ENCODE measurements at places on chromosomes 12 and 14.

DNA sequence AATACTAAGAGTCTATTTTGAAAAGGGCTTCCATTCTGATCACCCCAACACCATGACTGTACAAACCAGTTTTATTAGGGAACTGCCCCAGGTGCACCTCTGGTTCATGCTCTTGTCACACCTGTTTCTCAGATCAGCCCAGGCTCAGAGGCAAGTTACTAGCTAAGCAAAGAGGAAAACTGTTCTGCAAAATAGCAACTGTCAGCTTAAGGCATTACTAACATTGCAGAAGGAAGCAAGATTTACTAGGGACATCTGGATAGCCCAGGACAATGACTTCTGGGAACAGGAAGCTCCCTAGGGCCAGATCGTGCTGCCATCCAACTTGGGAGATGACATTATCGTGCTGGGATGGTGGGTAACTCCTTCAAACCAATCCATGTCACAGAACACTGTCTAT, 30.1 kb downstream of the ANAPC7 start:
- no peak for DNase-seq

- no peak for DNase-seq
Measured at GRCh38 chr14:21184254-21184653, 28.4 kb upstream of the OR5AU1 start.

GRCh38 chr14:93430315-93431035, at the start of gene UNC79:
UNC79 (plus strand) TSS chr14:93430939; CDS start chr14:93431030, 91 bp downstream.
- DNase-seq, result no peak

DNA sequence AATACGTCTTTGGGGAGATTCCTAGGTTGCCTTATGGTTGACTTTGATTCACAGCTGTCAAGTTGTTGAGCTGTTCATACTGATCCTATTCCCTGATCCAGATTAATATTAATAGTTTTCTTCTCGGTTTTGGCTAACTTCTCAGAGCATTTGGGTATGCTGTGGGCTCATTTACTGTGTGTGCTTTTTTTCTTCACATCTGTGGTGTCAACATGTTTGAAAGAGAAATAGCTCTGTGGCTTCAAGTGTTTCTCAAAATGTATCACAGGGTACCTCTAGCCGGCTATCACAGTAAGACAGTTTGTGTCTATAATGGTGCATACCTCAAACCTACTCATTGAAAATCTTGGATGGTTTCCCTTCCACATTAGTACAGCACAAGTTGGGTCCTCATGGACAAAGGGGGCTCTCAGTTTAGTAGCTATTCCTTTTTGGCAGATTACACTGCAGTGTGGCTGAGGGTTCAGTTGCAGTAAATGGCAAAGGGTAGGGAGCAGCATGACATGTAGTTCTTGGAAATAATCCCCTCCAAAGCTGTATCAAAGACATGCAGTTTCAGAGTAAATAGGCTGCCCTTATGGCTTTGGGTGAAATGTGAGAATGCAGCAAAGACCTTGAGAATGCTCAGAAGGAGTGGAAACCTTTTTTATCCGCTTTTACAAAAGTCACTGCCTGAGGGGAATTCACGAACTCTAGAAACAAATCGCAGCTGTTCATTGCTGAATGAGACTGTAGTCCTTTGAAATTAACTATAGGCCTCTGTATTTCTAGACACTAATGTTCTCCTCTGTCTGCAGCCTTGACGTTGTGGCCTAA, 102.4 kb upstream of the ATF1 start:
- DNase-seq, result no peak

DNA sequence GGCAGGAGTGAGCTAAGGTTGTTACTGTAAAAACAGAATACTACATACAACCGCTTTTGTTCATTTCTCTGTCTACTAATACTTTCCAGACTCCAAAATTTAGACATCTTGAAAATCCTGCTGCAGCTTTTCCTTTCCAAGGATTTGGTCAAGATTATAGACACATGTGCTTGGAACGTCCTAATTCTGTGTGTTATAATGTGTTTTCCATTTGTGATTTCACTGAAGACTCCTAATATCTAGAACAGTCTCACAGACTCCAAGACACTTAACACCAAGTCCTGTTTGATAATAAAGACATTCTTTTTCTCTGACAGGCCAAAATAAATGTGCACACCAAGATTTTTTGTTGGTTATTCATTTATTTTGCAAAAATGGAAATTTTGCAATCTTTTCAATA, 41.8 kb upstream of the TMTC2 start:
- no peak for DNase-seq

DNA sequence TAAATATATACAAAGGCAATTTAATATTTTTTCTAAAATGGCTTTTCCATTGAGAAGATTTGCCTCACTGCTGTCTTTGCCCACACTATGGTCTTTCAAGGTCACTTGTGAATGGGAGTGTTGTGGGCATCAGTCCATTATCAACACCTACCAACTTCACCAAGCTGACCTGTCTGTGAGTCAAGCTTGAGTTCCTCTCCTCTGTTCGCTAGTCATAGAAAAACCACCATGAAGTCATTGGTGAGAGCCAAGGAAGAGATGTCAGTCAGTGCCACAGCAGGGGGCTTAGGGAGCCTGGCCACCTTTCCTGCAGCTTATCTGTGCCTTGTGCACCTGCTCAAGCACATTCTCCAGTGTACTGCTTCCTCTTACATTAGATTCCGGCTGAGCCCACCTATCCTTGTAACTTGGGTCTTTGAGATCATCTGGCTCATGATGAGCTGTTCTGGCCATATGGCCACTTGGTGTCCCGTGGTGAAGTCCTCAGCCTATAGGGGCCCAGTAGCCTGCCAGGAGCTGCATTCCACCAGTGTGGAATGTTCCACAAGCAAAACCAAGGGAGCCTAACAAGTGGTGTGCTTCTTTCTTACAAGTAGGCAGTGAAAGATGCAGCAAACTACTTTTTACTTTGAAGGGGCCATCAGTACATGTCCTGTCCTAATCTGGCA, 80.8 kb upstream of the C12orf71 start:
- no peak for DNase-seq

DNA sequence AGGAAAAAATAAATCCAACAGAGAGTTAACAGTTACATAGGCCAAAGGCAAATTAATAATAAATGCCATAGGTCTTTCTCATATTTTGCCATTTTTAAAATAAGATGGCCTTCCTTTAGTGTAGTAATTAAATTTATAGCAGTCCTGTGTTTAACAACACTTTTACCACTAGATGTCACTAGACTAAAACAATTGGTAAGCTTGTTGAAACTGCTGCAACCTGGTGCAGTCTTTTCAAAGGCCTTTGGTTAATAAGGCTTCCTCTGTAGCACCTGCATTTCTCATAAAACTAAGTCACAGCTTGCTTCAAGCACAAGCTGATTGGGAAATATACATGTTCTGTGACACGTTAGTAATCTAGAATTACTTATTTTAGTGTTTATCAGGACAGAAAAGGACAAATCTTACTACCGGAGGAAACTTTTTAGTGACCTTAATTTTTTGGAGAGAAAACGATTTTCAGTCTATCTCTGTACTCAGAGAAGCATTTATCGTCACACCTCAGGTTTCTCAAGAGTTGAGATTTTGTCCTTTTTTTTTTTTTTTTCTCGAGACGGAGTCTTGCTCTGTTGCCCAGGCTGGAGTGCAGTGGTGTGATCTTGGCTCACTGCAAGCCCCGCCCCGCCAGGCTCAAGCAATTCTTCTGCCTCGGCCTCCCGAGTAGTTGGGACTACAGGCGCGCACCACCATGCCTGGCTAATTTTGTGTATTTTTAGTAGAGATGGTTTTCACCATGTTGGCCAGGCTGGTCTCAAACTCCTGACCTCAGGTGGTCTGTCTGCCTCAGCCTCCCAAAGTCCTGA, 20.0 kb downstream of the BORCS5 start:
- peak; percentile 42 for DNase-seq

GRCh38 chr12:15163030-15163976, 57.9 kb downstream of the RERG start:
- peak; percentile 29 for DNase-seq

- DNase-seq, result no peak
Measured at GRCh38 chr14:28300356-28300755, 466.2 kb upstream of the FOXG1 start.

DNA sequence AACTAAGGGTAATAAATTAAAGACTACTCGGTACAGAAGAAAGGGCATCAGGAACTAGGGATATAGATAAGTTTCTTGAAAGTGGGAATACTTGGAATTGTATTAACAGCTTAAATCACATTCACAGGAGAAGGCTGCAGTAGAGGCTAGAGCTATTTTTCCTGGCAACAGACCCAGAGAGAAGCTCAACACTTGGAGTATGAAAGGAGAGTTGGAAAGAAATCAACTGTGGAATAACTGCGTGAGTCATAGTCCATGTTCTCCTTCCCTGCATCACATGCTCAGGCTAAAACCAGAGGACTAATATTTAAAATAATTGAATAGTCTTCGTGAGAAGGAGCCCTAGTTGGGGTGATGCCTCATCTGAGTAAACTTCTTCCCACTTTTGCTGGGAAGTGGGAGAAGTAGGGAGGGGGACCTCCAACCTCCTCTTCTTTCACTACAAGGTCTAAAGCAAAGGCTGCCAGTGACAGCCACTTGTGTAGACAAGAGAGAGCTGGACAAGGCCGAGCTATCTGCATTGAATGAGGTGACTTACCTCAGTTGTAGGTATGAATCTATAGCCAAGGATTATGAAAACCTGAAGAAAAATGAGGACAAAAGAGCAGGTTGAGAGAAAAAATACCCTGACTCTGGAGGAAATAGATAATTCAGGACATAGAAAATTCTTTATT, 32.7 kb downstream of the DYRK2 start:
- peak; percentile 77 for DNase-seq

- no peak for DNase-seq
Measured at GRCh38 chr12:46205294-46205693, 63.5 kb downstream of the SLC38A1 start.

GRCh38 chr12:116135209-116135930, 142.1 kb downstream of the MED13L start:
- peak; percentile 72 for DNase-seq

DNA sequence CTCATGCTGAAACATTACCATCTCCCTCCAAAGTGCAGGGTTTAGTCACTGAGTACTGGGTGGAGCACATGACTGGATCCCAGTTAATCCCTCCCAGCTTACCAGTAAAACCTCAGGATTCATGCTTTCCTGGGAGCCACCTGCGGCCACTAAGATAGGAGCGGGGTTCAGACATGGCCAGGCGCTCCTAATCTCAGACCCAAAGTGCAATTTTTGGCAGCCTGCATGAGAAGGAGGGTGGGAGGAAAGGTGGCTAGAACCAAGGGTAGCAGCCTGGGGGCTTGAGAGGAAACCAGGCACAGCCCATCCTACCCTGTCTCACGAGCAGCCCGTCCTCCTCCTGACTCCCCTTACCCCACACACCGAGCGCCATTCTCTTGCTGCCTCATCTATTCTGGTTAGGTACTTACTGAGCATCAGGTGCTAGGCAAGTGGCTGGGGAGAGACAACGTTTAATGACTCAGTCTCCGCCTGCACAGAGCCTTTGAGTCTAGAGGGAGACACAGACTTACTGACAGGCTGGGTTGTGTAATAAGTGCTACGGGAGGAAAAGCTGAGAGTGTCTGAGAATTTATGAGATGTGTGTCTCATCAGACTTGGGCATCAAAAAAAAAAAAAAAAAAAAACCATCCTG, 9.9 kb downstream of the GPRC5A start:
- DNase-seq, result peak; percentile 88

- DNase-seq, result no peak
Measured at GRCh38 chr12:94609917-94610443, 40.4 kb downstream of the TMCC3 start.

GRCh38 chr14:86892152-86892956, 1100.6 kb downstream of the GALC start:
- DNase-seq, result no peak

- no peak for DNase-seq
Measured at GRCh38 chr12:105855361-105856047, 283.2 kb downstream of the NUAK1 start.

DNA sequence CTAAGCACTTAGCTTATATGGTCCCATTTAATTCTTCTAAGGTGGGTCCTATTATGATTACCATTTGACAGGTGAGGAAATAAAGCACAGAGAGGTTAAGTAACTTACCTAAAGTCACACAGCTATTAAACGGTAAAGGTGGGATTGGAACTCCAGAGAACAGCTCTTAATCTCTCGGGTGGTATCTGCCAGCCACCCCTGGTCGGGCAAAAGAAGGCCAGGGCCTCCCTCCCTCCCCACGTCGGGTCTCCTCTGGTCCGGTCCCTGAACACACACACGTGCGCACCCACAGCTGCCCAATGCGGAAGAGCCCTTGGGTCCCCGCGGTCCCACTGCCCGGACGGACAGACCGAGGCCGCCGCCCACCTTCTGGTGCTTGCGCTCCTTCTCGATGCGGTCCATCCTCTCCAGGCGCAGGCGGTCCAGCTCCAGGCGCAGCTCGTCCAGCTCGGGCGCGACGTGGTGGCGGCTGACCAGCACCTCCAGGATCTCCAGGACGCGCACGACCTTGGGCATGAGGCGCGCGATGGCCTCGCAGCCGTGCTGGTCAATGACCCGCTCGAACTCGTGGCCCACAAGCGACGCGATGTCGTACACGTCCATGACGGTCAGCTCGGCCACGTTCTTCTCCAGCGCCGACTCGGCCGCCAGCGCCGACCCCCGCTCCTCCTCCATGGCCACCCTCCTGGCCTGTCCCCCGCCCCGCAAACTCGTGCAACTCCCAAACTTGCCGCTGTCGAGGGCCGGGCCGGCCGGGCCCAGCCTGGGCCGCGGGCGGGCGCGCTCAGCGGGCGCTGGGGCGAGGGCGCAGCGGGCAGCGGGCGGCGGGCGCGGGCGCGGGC, 490 bp downstream of the RILPL1 start:
- DNase-seq, result no peak

DNA sequence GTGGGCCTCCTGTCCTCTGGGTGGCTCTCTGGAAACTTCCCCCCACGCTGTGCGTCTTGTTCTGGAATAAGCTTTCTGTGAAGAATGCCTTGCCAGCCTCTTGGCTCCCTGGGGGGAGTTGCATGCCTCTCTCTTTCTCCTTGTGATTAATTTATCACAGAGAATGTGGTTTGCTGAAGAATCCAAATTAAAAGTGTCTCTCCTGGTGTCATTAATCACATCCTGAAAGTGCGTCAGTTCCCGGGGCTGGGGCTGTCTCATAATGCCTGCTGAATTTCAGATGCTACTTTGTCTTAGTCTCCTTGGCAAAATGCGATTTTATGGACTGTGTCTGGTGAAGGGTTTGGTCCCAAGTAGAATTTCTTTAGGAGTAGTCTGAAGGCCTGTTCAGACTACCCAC, 787.7 kb upstream of the TMEM132C start:
- DNase-seq, result no peak

All from HS-27A (cell line).